HCEC 1CT (cell line): ENCODE measurements at places on chromosomes 2 and 18.

DNA sequence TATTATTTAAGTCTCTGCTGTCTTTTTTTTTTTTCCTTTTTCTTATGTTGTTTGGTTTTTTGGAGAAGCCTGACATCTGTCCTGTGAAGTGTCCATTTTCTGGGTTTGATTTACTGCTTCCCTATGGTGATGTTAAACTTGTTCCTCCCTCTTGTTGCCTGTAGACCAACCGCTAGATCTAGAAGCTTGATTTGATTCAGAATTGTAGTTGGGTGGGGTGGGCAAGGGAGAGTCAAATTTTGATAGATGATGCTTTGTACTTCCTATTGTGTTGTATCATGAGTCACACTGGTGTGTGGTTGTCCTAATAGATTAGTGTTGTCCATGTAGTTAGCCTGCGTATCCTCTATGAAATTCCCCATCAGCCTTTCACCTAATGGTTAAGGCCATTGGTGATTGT, 35.4 kb downstream of the CAB39 start:
- no peak for DNase-seq

- no peak for DNase-seq
Observed at GRCh38 chr2:38945911-38946310, 56.2 kb downstream of the ARHGEF33 start.

- no peak for DNase-seq
Observed at GRCh38 chr2:148726228-148726627, 81.7 kb downstream of the EPC2 start.

- no peak for DNase-seq
Observed at GRCh38 chr18:8990276-8991031, 112.0 kb upstream of the NDUFV2 start.

DNA sequence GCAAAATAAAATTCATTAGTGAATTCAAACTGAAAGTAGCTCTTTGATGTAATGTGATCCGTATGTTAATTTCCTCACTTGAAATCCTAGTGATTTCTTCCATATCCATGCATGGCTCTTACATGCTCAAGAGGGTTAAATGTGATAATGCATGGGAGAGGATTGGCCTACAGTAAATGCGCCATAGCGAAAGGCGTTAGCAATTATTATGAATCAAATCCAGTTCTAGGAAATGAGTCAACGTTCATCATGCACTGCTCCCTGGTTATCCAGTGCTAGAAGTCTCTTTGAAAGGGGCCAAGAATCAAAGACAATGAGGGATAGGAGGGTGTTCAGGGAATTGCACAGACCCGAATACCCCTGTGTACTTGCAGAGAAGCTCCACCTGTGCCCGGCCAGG, 101.4 kb upstream of the RASGRP3 start:
- no peak for DNase-seq

DNA sequence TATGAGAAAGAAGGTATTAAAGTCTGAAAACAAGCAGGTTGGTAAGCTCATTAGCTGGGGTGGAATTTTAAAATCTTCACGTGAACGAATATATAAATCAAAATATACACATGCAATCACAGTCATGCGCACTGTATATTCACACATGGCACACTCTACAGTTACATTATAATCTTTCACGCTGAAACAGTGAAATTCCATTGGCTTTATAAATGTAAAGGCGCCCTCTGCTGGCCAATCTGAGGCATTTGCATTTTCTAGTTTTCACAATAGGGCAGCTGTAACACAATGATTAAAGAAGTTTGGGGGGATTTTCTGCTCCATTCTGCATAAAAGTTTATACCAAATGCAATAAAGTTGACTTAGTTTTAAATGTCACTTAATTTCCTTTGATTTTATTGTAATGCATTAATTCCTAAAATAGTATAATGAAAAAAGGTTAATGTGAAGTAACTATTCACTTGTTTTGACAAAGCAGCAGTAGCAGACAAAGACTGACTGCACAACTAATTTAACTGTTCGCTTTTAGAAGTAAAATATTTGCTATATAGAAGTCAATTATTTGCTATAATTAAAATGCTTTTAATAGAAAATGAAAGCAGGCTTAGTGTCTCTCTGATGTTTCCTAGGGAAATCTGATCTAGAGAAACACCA, 17.2 kb downstream of the IFIH1 start:
- peak; percentile 76 for DNase-seq
